NCI-H345 (cell line): ENCODE measurements at places on chromosomes 4 and X.

DNA sequence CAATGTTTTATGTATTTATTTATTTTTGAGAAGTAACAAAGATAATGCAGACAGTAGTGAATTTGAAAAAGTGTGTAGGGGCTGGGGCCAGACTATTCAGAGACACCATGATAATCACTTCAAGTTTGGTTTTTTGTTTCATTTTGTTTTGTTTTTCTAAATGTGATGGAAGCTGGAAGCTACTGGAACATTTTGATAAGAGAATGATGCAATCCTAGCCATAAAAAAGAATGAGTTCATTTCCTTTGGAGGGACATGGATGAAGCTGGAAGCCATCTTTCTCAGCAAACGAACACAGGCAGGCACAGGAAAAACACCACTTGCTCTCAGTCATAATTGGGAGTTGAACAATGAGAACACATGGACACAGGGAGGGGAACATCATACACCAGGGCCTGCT, 706.6 kb upstream of the EPHA5 start:
- no peak for DNase-seq

GRCh38 chr4:66911880-66912279, 633.4 kb downstream of the CENPC start:
- no peak for DNase-seq

DNA sequence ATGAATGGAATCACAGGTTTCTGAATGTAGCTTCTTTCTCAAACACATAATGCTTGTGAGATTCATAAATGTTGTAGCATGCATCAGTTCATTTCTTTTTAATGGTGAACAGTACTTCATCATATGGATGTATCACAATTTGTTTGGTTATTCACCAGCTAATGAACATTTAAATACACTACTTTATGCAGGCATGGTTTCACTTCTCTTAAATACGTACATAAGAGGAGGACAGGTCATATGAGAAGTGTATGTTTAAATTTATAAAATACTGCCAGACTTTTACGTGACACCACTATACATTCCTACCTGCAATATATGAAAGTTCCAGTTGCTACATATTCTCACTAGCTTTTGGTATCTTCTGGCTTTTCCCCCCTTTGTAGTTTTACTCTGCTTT, 65.4 kb downstream of the ANKRD17 start:
- DNase-seq: no peak

- DNase-seq: no peak
Measured at GRCh38 chrX:125378205-125378604, 58.5 kb downstream of the TEX13C start.

- no peak for DNase-seq
Measured at GRCh38 chrX:66051980-66052379, 12.1 kb upstream of the VSIG4 start.

DNA sequence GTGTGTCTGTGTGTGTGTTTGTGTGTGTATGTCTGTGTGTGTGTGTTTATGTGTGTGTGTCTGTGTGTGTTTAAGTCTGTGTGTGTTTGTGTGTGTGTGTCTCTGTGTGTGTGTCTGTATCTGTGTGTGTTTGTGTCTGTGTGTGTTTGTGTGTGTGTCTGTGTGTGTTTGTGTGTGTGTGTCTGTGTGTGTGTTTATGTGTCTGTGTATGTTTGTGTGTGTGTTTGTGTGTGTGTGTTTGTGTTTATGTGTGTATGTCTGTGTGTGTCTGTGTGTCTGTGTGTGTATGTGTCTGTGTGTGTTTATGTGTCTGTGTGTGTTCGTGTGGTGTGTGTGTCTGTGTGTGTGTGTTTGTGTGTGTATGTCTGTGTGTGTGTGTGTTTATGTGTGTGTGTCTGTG, 11.4 kb downstream of the IL9R start:
- no peak for DNase-seq

GRCh38 chrX:99572711-99573110, 837.4 kb downstream of the PCDH19 start:
- no peak for DNase-seq

GRCh38 chrX:15977644-15978043, 123.0 kb upstream of the AP1S2 start:
- no peak for DNase-seq

DNA sequence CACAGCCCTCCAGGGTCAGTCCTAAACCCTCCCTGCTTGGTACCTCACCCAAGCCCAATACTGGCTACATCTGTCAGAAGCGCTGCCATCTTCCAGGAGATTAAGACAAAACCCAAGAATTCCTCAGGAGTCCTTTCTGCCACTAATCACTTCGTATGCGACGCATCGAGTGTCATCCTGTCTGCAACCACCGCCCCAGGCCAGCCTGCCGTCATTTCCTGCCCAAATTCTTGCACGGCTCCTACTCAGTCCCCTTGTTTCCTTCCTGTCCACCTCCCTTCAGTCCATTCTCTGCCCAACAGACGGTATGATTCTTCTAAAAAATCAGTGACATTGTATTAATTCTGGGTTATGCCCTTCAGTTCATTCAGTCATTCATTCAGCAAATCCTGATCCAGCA, 113.6 kb downstream of the NFKB1 start:
- DNase-seq: no peak

DNA sequence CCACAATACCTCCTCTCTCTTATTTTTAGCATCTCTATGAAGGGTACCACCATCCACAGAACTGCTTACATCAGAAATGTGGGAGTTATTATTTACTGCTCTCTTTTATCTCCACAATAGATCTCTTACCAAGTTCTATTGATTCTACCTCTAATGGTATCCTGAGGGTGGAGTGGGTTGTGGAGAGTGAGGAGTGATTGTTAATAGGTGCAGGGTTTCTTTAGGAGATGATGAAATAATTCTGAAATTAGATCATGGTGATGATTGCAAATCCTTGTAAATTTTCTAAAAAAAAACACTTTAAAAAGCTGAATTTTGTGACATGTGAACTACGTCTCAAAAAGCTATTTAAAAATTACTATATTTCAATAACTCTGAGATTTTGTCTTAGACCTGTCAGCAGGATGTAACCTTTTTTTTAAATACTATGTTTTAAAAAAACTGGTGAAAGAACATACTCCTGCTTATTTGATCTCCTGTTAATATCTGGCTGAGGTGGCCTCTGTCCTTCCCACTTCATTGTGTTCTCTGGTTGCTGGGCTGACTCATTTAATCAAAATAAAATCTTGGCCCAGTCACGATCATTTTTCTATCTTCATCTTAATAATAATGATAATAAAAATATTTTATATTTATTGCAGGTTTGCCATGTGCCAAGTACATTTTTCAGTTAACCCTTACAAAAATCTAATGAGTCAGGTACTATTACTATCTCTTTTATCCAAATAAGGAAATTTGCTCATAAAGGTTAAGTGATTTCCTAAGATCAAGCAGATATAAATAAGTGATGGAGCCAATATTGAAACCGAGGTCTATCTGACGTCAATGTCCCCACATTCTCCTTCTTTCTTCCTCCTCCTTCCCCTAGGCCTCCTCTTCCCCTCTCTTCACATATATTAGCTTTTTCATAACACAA, 73.5 kb downstream of the GLUD2 start:
- DNase-seq: no peak

GRCh38 chrX:50100188-50100587, 100.6 kb downstream of the AKAP4 start:
- no peak for DNase-seq

- DNase-seq: no peak
Measured at GRCh38 chr4:47729131-47729680, 108.7 kb downstream of the CORIN start.

DNA sequence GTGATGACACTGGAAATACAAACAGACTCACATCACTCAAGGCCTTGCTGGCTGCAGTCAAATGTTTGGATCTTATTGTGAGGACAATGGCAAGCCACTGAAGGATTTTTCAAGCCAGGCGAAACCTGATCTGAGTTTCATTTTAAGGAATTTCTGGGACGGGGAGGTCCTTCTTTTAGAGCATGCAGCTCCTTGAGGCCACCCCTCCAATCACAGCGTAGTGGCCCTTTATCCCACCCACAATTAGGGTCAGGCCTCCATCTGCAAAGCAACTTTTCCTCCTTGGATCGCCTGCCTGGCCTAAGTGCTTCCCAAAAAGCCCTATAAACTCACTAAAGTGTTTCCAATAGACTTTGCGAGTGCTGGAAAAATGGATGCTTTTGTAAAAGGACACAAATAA, 115.5 kb downstream of the EFHC2 start:
- no peak for DNase-seq

DNA sequence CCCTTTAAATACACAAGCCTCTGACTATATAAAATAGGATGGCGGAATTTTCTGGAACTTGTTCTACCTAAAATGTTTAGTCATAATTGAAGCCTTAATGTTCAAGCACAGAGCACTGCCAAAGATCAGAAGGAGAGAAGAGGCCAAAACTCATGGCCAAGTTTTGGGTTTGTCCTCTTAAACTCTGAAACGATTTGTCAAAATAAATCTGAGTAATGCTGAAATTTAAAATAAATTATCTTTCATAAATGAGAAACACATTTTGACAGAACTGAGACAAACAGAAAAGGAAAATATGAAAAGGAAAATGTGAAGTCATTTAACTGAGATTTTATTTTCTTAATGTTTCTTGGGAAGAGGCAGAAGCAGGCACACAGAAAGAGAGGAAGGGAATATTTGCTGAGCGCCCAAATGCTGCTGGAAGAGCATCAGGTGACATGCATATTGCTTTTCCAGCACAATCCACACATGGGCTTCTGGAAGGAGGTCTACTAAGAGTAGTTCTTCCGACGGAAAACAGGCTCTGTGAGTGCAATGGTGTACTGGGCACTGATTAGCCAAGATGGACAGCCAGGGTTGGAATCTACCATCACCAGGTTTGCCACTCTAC, 47.4 kb upstream of the ZNF518B start:
- no peak for DNase-seq

DNA sequence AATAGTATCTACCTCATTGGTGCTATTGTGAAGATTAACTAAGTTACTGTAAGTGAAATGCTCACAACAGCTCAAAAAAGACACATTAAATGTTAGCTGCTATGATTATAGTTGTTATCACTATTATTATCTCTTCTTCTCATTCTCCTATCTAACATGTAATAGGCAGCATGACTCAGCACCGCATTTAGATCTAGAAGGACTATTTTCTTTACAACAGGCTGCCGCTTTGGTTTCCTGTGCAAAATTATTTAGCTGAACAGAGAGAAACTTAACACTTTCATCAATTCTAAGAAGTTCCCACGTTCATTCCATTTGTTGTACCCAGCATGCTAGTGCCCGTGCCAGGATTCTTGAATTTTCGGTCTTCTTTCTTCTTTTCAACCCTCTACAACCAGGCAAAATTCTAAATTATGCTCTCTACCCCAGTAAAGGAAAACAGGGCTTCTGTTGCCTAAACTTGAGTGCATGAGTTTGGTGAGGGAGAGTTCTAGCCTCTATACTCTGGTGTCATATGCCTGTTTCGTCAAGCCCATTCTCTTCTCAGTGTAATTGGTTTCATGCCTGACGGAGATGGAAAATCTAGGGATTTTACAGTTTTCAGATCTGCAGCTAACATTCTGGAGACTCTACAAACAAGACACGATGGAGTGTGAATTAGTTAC, 378.9 kb downstream of the PPP1R2C start:
- DNase-seq: no peak

DNA sequence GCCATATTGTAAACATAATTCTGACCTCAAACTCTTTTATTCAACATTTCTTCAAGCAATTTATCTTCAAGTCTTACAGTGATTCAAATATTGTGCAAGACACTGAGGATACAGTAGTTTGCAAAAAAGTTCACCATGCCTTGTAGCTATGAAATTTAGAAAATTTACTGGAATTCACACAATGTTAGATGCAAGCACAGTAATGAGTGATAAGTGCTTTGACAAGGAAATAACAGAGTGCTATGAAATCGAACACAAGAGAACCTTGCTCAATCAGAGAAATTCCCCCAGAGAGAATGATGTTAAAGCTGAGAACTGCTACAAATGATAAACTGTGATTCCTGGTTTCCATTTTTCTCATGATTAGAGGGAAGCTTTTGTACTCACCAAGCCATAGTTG, 952.9 kb downstream of the FAT4 start:
- no peak for DNase-seq

DNA sequence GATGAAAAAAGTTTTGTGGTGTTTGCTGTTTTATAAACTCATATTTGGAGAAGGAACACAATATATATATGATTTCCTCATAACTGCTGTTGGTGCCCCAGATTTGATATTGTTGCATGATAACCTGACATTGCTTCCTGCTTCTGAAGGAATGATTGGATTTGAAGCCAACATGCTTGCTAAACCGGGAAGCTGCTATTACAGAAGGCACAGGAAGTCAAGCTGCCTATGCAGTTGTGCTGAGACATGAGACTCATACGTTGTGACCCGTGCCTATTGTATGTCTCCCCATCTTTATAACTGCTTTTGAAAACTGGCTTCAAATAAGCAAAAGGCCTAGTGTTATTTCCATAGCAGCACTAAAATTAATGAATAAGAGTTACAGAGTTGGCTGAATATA, 32.9 kb downstream of the GAB1 start:
- no peak for DNase-seq

GRCh38 chrX:133249266-133250058, 31.3 kb upstream of the TFDP3 start:
- no peak for DNase-seq

DNA sequence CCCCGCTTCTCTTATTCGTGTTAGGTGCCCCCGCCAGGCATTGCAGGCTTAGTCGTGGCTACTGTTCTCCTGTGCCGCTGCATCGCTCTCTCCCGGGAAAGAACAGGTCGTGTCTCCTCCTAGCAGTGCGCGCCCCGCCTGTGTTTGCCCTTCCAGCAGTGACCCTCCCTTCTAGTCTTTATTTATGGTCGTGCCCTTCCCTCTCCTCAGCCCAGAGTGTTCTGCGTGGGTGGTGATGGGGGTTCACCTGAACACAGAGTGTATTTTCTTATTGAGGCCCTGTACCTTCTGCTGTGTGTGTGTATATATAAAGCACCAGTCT, 15.2 kb downstream of the USP11 start:
- DNase-seq: no peak

GRCh38 chrX:74119016-74119910, 184.7 kb upstream of the ZCCHC13 start:
- no peak for DNase-seq

GRCh38 chr4:13547485-13548041, 3.3 kb upstream of the NKX3-2 start:
- DNase-seq: peak; percentile 86

DNA sequence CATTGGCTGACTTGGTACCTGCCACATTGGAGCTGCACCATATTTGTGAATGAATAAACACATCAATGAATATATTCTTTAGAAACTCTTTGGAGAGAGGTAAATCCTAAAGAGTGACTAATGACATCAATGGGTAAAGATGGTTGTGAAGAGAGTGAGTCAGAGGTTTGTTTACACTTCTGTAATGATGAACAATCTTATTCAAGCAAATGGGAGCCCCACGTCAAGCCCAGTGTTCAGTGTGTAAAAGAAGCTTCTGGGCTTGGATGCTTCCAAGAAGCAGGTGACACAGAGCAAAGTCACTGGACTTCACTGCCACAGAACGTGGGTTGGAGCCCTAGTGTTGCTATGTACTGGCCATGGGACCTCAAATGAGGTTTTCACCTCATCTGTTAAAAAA, 319.0 kb downstream of the STK32B start:
- peak; percentile 1 for DNase-seq

GRCh38 chrX:71579136-71579989, 1.1 kb downstream of the GCNA start:
- DNase-seq: no peak
